CD4-positive, alpha-beta T cell treated with Interleukin-2 at 100 ng/mL for 4 hours (primary cell): ENCODE measurements at places on chromosomes 11 and 22.
A peak's percentile ranks its signal among the peaks of the same experiment; 100 is the strongest.

DNA sequence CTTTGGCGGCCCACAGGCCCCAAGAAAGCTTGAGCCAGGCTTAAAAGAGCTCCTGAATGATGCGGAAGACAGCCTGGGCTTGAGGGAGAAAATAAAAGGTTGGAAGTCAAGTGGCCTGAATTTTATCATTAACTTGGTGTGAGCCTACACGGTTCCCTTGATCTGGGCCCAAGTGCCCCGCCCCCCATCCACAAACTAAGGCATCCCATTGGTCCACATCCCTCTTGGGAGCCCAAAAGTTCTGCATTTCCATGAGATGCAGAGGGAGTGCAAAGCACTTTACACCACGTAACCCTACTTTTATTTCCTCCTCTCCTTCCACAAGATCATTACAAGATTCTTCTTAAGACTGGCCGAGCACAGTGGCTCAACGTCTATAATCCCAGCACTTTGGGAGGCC lies 22.2 kb downstream of the LARGE1 start:
- DNase-seq: no peak

DNA sequence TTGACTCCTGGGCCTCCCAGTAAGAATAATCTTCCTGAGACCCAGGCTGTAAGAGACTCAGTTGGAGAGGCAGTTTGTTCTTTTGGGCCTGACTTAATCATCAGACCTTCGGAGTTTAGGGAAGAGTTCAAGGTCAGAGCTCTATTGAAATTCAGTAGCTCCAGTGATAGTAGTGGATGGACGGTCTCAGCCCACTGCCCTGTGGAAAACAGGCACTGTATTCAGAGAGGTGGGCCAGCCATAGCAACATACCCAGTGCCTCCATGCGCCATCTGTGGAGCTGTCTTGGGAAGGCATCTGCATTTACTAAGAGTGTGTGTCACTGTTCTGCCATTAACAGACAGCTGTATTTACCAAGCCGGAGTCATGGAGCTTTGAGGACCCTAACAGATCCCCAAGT lies 2.9 kb downstream of the SMARCB1 start:
- DNase-seq: no peak

DNA sequence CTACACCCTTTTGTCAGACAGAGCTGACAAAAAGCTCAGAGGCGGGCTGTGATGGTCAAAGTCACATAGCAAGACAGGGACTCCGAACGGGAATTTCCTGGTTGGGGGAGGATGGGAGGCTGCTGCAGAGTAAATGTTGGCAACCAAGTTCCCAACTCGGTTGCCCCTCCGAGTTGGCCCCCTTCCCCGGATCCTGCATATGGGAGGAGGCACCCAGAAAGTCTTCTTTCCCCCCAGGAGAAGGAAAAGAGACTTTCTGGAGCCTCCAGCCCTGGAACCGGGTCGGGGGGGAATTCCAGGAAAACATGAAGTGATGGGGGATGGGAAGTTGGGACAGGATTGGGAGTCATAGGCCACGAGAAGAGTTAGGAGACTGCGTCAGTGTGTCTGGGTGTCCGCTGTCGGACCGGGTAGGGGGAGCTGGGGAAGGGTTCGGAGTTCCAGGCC lies 614 bp downstream of the SELENOM start:
- DNase-seq: no peak

DNA sequence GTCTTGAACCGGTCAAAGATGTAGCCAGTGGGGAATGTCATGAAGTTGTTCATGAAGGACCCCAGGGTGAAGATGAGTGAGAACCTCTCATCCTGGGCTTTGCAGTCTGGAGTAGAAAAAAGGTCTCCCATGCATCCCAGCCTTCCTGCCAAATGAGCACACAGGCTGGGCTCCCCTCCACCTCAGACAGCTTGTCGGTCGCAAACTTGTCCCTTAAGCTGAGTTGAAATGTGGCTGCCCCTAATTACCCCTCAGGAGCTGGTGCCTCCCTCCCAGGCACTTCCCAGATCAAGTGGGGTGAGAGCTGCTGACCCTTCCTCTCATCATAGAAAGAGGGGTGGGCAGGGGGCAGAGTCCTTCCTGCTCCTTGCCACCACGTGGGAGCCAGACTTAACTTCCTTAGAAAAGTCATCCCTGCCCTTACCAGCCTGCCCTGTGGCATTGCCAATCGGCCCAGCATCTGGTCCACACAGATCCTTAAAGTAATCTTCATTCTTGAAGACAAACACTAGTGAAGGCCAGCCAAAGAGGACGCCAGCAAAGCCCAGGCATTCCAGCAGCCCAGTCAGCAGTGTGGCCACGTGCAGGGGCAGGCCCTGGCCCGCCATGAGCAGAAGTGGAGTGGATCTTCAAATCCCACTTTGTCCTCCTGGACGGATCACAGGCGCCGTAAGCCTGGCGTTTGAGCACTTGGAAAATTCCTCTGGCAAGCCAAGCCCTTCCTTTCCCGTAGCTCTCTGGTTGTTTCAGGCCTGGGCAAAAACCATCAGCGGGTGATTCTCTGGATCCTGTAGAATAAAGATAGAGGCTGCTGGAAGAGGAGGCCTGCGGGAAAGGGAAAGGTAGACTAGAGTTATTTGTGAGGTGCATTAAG lies 1.1 kb downstream of the SLC43A3 start:
- no peak for DNase-seq

DNA sequence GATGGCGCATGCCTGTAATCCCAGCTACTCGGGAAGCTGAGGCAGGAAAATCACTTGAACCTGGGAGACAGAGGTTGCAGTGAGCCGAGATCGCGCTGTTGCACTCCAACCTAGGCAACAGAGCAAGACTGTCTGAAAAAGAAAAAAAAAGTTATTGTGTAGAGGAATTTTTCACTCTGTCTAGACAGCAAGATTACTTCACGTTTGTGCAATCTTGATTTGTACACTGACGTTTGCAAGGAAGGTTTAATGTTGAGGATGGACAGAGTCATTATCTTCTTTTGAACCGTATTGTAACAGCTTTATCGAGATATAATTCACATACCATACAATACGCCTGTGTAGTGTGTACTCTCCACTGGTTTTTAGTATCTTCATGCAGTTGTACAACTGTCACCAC lies 3.7 kb downstream of the CTTN start:
- no peak for DNase-seq

- DNase-seq: no peak
Measured at GRCh38 chr11:128867277-128867676, at the start of gene KCNJ1. TSS of gene KCNJ1 (minus strand) at chr11:128867296. CDS start at chr11:128840243, 27,053 bp downstream.

GRCh38 chr11:13463779-13464290 lies 813 bp upstream of the BTBD10 start:
- DNase-seq: no peak

DNA sequence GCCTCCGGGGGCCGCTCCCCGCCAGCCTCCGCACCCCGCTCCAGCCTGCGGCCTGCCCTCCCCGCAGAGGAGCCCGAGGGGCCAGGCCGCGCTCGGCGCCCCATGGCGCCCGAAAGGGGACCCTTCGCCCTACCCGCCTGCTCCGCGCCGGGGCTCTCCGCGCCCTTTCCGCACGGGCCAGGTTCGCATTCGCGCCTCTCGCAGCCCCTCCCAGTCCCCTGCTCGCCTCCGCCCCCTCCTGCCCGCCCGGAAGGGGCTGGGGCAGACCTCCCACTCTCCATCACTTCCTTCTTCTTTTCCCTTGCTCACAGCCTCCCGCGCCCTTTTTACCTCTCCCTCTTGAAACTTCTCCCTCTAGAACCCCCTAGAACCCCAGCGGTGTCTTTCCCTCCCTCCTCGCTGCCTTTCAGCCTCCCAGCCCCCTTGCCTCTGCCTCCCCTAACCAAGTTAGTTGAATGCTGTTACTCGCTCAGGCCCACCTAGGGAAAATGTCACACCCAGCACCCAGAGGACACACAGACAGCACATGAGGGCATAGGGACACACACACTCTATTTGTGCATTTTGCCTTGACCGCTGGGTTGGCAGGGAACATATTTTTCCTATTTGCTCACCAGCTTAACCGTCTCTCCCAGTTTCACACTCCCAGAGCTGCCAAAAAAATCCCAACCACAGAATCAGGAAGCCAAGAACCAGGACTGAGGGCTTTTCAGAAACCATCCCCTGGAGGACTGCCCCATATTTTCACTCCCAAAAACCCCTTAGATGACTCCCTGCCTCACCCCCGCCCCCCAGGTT lies at the start of gene SLC43A3:
Gene SLC43A3 (minus strand): TSS at position 193 of the 798 bp plus-strand sequence. CDS start 949 bp downstream, outside the sequence.
- peak; percentile 58 for DNase-seq

DNA sequence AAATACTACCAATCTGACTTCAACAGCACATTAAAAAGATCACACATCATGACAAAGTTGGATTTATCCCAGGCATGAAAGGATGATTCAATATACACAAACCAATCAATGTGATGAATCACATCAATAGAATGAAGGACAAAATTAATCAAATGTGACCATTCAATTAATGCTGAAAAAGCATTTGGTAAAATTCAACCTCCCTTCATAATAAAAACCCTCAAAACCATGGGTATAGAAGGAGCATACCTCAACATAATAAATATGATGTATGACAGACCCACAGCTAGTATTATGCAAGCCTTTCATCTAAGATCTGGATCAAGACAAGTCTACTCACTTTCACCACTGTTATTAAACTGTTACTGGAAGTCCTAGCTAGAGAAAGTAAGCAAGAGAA lies 921.7 kb upstream of the RAG2 start:
- DNase-seq: no peak

GRCh38 chr11:2699185-2699530 lies 636 bp downstream of the KCNQ1OT1 start:
- no peak for DNase-seq

DNA sequence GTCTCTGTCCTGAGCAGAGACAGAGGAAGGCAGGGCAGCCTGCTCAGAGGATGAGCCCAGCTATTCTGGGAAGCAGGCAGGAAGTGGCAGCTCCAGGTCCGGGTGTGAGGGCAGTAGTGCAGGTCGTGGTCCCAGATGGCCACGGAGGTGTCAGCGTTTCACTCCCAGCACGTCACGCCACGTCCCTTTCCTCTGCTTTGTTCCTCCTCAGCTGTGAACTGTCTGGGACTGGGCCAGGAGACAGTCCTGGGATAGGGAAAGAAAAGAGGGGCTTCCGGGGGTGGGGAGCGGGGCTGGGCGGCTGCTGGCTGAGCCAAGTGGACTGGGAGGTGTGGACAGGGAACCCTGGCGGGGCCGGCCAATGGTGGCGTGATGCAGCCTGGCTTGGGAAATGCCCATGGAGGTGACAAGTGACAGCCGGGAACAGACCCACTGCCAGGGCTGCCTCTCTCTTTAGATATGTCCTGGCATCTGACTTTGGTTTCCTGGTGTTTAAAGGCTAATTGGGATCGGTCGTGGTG lies 64.7 kb downstream of the KCNQ1 start:
- no peak for DNase-seq

DNA sequence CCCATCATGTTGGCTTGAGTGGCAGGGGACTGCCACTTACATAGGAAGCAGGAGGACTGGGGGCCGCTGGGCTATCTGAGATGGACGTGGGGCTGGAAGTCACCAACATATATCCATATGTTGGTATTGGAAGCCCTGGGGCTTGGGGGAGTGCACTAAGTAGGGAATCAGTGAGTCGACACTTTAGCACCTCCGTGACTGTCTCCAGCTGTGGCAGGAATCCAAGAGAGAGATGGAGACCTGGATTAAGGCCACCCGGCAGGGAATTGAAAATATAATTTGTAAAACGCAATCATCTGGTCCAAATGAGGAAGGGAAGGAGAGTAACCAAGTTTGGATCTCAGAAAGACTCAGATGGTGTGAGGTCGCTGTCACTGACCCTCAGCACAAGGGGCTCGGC lies 68.4 kb downstream of the ELFN2 start:
- DNase-seq: no peak

DNA sequence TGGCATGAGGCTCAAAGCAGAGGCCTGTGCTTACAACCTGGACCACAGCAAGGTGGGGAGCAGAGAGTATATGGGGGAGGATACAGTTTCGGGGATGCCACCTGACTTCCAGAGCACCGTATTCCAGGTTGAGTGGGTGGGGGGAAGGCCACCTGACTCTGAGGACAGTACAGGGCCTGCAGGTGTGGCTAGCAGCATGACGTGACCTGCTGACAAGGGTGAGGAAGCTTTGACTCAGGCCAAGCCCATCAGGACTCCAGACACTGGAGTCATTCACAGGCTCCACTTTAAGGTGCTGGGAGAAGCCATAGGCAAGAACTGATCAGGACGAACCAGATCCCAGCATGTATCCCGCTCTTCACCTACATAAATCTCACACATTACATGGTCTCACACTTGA lies 34.6 kb upstream of the CRTAM start:
- DNase-seq: no peak

DNA sequence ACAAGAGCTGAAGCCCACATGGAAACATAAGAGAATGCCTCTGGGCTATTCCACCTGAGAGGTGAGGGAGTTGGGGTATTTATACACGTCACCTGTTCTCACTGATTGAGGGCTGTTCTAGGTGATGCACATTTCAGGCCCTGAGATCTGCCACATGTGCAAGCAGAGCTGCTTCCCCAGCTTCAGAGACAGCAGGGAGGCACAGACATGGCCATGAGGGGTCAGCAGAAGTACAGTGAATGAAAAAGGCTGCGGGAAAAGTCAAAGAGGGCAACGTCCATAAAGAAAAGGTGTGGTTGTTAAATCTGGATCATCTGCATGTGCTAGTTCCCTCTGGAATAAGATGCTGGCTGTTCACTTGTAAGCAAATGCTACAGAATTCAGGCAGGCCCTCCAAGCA lies 75.4 kb downstream of the GAB4 start:
- DNase-seq: no peak

DNA sequence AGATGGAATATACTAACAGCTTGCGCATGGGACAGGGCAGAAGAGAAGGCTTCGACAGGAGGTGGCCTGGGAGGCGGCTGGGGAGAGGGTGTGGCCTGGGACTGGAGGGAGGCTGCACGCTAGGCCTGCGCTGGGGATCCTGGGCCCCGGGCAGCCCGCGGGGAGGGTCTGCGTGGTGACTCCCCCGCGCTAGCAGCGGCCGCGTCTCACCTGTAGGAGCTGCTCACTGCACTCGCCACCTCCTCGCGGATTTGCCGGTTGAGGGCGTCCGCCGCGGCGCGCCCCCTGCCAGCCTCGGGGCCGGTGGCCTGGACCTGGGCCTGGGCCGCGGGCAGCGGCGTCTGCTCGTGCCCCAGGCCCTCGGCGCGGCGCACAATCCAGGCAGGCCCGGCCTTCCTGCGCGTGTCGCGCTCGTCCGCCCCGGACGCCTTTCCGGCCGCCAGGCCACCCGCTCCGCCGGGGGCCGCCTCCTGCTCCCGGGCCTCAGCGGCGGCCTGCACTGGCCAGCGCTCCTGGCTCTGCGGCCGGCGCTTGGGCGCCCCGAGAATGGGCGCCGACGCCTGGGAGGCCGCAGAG lies 1.5 kb downstream of the MAP6 start:
- DNase-seq: no peak

- DNase-seq: no peak
Measured at GRCh38 chr22:31619611-31620300, 42.3 kb downstream of the PISD start.

DNA sequence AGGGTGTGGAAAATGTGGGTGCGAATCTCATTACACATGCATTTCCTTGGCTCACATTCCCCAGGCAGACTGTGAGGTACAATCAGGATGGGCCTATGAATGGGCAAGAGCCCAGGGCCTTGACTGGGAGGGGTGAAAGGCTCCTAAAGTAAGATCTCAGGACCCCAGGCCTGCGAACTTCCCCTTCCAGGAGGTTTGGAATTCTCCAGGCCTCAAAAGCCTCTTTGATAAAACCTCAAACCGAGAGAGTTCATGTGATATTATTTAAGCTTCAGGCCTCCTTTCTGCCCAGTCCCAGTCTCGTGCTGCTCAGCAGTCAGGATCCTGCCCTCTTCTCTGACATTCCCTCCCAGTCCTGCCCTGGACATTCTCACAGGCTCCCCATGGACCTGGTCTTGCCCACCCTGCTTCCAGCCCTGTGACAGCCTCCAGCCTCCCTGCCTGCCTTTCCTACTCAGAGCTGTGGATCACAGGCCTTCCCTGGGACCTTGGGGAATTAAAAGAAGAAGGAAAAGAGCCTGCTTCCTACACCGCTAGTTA lies 37.3 kb upstream of the TEAD1 start:
- no peak for DNase-seq

GRCh38 chr22:29306835-29307595 lies 565 bp downstream of the GAS2L1 start:
- DNase-seq: peak; percentile 7
